ENCODE measurements at places on chromosomes 11 and 22. TPM values are rescaled to one million over a fixed set of nuclear protein-coding genes. Genes with fewer than 3 reads are reported as not detected.
A peak's percentile ranks its signal among the peaks of the same experiment; 100 is the strongest.

The C1QTNF4 gene
- total RNA-seq: 0.43 TPM

The TMA7B gene
- not detected for total RNA-seq

The OR10D3 gene
- 0.26 TPM for total RNA-seq

DNA sequence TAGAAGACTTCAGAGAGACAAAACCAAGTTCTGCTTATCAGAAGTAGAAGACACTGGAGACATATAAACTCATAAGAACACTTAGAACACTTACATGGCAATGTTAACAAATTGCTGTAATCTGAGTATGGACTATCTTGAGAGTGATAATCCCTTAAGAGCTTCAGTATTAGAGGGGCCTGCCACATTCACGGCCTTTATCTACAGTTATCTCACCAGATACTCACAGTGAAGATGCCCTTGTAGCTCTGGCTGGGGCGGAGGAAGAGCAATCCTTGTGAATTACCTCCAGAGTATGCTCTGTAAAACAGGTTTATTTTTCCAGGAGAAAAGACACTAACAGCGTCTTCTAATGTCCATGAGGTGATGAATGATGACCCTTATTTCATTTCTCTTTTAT, 762.8 kb downstream of the FAM181B start:
- no peaks in the 10 kb centered on the region for H3K27me3 ChIP-seq
- no peak overlapping the region for H3K27ac ChIP-seq
- H3K4me3 ChIP-seq: no peak overlapping the region
- no peaks in the 10 kb centered on the region for H3K36me3 ChIP-seq
- peaks cover 10% of the 10 kb centered on the region for H3K4me1 ChIP-seq

- H3K4me3 ChIP-seq: no peak overlapping the region
- no peak overlapping the region for H3K27ac ChIP-seq
- peaks cover 61% of the 10 kb centered on the region for H3K36me3 ChIP-seq
- H3K27me3 ChIP-seq: no peaks in the 10 kb centered on the region
- H3K4me1 ChIP-seq: no peaks in the 10 kb centered on the region
- no peak for DNase-seq
Measured at GRCh38 chr22:49883294-49883640, 29.6 kb downstream of the ZBED4 start.

DNA sequence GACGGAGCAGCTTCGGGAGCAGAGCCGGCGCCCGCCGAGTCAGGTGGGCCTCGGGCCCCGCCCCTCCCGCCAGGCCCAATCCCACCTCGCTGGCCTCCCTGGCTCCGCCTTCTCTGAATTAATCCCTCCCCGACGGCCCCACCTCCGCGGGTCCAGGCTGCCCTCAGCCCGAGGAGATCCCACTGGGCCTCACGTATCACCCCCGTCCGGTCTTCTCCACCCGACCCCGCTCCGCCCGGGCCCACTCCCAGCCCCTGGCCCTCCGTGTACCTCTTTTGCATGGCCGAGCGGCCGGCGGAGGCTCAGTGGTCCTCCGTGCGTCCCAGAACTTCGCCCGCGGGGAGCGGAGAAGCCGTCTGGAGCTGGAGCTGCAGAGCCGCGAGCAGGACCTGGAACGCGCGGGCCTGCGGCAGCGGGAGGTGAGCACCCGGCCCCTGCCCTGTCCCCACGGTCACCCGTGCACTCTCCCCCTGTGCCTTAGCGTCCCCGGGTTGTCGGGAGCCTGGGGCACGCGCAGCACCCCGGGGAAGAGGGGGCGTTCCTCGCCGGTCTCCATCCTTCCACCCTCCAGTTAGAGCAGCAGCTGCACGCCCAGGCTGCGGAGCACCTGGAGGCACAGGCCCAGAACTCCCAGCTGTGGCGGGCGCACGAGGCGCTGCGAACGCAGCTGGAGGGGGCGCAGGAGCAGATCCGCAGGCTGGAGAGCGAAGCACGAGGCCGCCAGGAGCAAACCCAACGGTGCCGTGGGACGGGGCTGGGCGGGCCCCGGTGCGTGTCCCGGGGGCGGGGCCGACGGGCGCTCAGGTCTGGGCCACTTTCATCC, 2.2 kb upstream of the CD151 start:
- no peaks in the 10 kb centered on the region for H3K36me3 ChIP-seq
- DNase-seq: no peak
- peaks cover 10% of the 10 kb centered on the region for H3K4me1 ChIP-seq
- H3K4me3 ChIP-seq: peak overlapping the region; percentile 67
- H3K27me3 ChIP-seq: peaks cover 45% of the 10 kb centered on the region

The NRXN2 gene
- total RNA-seq: 22.1 TPM

The STARD10 gene
- 313 TPM for total RNA-seq

DNA sequence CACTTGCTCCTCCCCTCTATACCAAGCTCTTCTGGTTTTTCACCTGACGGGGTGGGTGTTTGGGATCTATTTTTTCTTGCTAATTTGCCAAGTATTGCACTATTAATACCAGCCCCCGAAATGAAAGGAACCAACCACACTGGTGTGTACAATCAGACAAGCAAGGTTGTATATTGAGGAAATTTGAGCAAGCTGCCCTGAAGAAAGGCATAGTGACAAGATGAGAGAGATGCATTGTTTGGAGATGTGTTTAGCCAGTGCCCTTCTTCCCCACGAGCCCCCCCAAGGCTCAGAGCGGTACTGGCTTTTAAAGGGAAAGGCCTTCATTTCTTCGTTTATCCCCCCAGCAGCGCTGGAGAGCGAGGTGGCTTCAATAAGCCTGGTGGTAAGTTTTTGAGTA, 15.2 kb upstream of the GAS2L1 start:
- no peak for DNase-seq
- H3K27ac ChIP-seq: no peak overlapping the region

DNA sequence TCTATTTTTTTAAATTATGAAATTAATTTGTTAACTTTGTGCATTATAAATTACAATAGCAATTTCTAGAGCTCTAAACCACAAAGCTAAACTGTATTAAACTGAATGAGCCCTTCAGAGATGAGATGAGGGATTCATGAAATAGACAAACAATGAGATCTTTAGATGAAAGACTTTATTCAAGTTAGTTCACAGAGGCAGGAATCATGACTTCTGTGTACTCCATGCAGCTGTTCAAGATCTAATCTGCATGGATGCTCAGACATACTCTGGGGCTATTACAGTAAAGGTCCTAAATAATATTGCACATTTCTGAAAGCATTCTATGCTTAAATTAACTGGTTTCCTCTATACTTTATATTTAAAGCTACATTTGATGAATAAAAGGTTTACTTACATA, 122.7 kb downstream of the FCHSD2 start:
- H3K27me3 ChIP-seq: no peaks in the 10 kb centered on the region
- peaks cover 9% of the 10 kb centered on the region for H3K36me3 ChIP-seq
- H3K4me1 ChIP-seq: no peaks in the 10 kb centered on the region
- no peak overlapping the region for H3K27ac ChIP-seq

DNA sequence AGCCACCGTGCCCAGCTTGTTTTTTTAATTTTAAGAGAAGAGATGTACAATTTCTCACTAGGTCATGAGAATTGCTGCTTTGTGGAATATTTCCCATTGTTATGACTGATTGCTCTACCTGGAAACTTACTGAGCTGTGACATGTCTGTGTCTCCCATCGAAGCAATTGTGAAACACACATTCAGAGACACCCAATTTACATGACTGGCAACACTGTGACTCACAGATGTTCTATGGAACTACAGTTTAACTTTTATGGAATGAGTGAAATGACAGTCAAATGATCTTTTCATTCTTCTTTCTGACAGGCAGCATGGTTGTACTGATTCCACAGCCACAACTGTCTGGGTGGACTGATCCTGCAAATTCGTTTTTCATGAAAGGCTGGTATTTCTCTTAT, 32.3 kb downstream of the ELF5 start:
- H3K4me3 ChIP-seq: no peak overlapping the region
- H3K36me3 ChIP-seq: no peaks in the 10 kb centered on the region
- no peak for DNase-seq

The CEND1 gene
- 0.89 TPM for total RNA-seq
